ENCODE measurements at places on chromosomes 2 and 18.

DNA sequence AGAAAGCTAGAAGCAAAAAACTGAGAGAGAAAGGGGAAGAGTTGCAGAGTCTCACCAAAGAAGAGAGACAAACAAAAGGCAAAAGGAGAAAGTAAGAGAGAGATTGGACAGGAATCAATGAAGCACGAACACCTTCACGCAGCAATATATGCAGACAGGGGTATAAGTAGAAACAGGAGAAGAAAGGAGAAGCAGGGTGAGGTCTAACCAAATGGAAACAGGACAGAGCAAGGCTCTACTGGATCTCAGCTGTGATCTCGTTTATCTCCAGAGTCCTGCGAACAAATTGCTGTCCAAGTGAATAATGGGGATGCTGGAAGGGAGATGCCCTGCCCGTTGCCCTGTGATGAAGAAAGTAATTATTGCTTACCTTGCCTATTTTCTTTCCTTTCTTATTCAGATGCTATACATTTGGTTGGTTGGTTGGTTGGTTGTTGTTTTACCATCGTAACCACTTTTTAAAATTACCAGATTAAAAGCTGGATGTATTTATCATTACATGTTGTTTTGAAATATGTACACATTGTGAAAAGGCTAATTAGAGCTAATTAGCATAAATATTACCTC lies 34.0 kb downstream of the SP100 start:
- no peak for DNase-seq

DNA sequence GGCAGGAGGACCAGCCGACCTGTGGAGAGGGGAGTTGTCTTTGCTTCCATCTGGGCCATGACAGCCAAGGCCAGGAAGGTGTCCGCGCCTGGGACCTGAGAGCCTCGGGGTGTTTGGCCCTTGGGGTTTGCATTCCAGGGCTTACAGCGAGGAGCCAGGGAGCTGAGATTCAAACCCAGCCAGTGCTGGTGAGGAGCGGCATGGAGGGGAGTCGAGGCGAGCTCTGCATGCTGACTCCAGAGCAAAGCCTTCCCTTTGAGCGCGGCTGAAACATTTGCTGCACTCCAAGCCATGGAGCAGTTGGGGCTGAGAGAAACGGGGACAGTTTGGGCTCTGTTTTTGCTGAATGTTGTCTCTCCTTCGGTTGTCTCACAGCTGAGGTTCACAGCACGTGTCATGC lies 77.4 kb downstream of the TWIST2 start:
- DNase-seq, result no peak

DNA sequence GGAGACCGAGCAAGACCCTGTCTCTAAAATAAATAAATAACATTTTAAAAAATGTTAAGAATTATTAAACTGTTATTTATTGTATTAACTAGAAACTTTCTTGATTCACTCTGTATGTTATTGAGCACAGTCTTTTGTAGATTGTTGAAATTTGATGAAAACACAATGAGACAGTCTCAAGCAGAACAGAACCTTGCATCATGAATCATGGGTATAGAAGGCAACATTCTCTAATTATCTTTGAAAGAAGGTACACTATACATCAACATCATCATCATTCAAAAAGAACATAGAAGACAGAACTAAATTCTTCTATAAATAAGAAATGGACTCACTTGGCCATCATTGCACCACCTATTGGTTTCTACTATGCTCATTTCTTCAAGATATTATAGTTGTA lies 67.7 kb downstream of the SLC8A1 start:
- DNase-seq, result no peak

- DNase-seq, result no peak
Measured at GRCh38 chr2:156779416-156780120, 343.4 kb downstream of the GPD2 start.

- no peak for DNase-seq
Measured at GRCh38 chr2:183267148-183267827, 143.0 kb downstream of the NUP35 start.

DNA sequence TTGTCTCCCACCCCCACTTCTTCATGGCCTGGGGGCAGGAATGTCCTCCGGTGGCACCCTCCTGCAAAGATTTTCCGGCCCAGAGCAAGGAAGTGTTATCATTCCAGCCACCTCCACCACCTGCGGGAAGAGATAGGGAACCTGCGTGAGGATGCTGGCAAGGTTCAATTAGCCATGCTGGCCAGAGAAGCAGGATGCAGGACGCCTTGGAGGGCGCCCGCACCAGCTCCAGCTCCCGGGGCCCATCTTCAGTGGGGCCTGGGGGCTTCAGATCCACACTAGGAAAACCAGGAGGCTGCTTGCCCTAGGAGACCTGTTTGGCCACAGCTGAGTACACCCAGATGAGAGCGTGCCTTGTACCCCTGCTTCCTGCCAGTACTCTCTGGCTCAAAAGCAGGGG lies 113.7 kb downstream of the CLIP4 start:
- no peak for DNase-seq

DNA sequence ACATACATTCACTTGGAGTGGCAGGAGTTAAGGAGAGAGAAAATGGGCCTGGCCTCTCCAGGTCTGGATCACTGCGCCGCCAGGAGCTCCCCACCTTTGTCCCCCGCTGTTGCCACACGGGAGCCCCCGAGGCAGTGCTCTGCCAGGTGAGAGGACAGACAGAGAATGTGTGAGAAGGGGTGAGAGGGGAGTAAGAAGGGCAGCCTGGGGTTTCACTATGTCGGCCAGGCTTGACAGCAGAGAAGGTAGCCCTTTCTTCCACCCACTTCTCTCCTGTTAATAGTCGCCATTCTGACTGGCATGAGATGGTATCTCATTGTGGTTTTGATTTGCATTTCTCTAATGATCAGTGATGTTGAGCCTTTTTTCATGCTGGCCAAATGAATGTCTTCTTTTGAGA lies 26.2 kb upstream of the ARHGEF4 start:
- DNase-seq, result no peak

- DNase-seq, result no peak
Measured at GRCh38 chr2:187617120-187617519, 62.9 kb upstream of the TFPI start.

- DNase-seq, result peak; percentile 27
Measured at GRCh38 chr2:216082117-216082711, 495 bp downstream of the TMEM169 start.

GRCh38 chr2:210546424-210547208 lies 9.8 kb upstream of the CPS1 start:
- no peak for DNase-seq

GRCh38 chr2:205650931-205651330 lies 31.4 kb upstream of the NRP2 start:
- no peak for DNase-seq

DNA sequence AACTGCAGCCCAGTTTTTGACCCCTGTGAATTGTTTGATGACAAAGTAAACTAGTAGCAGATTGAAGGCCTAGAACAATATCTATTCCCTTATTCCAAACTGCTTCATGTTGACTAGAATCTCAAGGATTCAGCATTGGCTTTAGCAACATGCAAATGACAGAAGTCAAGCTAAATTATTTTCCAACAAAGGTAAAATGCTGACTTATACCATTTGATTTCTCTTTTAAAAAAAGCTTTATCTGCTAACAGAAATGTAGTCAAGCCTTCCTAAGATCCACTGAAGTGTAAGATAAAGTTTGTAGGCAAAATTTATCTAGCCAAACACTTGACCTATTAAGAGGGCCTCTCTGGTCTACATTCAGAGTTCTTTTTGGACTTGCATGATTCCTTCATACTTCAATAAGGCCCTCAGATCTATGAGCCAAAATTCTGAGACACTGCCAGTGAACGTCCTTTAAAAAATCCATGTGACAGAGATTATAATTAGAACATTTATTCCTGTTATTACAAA lies 9.5 kb upstream of the CYBRD1 start:
- no peak for DNase-seq

DNA sequence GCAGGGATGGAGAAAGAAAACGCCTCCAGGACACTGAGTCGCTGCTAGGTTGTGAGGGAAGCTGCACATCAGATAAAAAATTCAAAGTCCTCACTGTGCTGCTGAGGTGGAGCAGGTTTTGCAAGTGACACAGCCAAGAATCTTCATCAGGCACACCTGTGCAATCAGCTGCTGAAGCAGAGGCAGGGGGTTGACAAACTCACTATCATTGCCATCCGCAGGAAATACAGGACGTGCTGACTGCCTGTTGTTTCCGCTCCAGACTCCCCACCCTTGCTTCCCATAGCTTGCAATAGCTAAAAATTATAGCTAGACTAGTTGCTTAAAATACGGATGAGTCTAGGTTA lies 147.8 kb upstream of the FHL2 start:
- no peak for DNase-seq

GRCh38 chr2:143264851-143265250 lies 135.6 kb downstream of the ARHGAP15 start:
- peak; percentile 72 for DNase-seq

GRCh38 chr2:183011743-183012142 lies 26.5 kb downstream of the NCKAP1 start:
- no peak for DNase-seq
